ENCODE measurements at places on chromosomes 12 and 14.

GRCh38 chr14:103104654-103105452, 10.3 kb downstream of the EXOC3L4 start:
- no peak for DNase-seq

DNA sequence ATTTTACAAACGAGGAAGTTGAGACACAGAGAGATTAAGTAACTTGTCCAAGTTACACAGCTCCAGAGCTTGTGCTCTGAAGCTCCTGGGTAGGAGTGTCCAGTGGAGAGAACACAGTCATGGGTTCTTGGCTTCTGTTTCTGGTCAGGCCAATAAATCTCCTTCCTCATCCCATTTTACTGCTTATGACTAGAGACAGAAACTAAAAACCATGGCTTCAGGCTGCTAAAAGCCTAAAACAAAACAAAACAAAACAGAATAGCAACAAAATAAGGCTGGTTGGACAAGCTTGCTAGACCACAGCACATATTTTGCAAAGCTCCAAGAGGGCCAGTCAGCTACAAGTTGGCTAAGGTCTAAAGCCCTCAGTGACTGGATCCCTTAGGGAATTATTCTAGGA, 49.8 kb downstream of the PTGER2 start:
- no peak for DNase-seq

DNA sequence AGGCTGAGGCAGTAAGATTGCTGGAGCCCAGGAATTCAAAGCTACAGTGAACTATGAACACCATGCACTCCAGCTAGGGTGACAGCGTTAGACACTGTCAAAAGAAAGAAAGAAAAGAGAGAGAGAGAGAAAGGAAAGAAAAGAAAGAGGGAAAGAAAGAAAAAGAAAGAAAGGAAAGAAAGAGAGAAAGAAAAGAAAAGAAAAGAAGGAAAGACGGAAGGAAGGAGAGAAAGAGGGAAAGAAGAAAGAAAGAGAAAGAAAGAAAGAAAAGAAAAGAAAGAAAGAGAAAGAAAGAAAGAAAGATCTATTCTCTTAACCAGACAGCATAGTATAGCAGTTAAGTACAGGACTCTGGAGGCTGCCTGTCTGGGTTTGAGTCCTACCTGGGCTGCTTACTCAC, 21.9 kb upstream of the DENND5B start:
- no peak for DNase-seq

DNA sequence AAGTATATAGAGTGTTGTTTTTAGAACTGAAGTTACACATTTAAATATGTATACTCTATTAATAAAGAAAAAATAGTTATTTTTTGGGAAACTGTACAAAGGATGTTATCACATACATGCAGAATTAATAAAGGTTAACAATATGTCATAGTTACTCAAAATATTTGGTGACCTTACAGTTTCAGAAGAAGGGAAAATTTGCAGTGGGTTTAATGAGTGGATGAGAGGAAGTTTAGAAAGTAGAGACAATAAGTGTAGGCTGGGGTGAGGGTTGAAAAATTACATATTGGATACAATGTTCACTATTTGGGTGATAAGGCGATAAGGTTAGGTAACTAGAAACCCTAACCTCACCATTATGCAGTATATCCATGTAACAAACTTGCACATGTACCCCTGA, 13.5 kb downstream of the WNK1 start:
- DNase-seq = no peak

DNA sequence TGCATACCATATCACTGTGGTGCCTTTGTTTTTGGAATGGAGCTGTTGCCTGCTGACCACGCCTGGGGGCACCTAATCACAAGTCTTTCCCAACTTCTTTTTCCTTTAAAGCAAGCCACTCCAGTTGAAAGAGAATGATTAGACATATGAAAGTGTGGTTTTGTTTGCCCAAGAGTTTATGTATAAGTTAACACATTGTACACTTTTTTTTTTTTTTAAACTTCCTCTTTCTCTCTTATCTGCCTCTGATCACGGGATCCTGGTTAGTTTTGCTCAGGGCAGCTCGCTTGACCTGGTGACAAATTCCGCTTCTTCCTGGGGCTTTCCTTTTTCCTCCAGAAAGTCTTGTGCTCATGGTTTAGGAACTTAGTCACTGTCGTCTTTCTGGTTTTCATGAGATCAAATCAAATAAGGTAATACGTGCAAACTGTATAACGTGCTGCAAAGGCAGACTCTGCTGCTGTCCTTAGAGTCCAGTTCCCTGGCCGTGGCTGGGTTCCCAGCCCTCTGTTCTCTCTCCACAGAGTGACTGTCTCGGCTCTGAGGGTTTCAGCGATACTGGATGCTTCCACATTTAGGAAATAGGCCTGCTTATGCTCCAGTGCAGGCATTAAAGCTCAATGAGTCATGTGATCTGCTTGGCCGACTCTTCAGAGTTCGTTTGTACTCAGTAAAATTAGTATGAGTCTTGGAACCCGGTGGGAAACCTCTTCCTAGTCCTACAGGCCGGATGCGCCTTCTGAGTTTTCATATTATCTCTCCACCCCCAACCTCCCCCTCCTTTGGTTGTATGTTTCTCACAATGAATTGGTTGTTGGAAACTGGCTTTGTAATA, 15.2 kb downstream of the RASSF3 start:
- DNase-seq = no peak

- DNase-seq = no peak
Observed at GRCh38 chr14:58643366-58643765, 5.6 kb downstream of the DACT1 start.

DNA sequence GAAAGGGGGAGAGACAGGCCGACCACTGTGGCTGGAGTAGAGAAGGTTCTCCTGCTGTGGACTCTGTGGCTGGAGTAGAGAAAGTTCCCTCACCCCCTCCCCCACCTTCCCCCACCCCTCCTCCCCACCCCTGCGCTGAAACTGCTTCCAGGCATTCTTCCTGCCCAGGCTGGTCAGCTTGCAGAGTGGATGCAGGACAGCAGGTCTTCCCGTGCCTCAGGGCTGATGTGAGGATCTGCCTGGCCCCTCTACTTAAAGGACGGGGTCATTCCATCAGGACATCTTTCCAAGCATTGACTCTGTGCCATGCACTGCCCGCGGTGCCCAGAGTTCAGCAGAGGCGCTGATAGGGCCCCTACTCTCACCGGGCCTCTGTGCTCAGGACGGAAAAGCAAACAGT, 13.2 kb upstream of the RIMBP2 start:
- no peak for DNase-seq

GRCh38 chr12:84704856-84705255, 207.7 kb downstream of the SLC6A15 start:
- no peak for DNase-seq

DNA sequence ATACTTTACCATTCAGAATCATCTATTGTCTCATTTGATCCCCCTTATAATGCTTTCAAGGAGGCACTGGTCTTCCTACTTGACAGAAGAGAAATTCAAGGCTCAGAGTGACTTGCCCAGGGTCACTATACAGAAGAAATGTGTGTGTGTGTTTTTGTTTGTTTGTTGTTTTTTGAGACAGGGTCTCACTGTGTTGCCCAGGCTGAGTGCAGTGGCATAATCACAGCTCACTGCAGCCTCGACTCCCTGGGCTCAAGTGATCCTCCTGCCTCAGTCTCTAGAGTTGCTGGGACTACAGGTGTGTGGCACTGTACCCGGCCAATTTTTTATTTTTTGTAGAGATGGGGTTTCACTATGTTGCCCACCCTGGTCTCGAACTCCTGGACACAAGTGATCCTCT, 22.9 kb downstream of the IRF2BPL start:
- DNase-seq = no peak

DNA sequence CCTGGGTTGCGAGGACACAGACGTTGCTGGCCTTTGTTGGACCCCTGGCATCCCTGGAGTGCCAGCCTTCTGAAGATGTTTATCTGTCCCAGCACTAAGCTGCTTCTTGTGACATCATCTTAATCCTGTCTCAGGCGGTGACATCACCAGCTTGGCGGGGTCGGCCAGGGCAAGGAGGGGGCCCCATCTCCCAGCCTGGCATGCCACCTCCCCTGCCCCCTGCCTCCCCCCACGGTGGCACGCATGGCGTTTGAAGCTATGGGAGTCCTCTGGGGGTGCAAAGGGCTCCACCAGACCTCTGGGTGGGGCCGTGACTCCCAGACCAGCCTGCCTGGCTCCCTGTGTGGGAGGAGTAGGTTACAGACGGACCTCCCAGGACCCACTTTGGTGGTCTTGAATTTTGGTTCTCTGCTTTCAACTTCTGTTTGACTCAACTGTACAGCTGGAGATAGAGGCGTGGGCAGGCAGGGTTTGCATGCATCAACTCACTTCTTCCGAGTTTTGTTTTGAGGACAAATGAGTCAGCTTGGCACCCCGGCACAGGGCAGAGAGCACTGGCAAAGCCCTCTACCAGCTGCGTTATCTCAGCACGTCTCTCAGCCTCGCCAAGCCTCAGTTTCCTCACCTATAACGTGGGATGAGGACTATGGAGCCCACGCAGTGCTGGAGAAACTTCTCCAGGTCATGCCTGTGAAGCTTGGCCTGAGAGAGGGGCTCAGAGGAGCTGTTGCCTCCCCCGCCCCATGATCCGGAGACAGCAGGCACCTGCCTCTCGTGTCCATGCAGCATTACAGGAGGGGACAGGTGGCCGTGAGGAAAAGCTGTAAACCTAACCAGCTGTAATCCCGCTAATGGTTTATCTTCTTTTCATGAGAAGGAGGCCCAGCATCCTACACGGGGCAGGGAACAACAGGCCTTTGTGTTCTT, 38.8 kb upstream of the EML1 start:
- DNase-seq = no peak

DNA sequence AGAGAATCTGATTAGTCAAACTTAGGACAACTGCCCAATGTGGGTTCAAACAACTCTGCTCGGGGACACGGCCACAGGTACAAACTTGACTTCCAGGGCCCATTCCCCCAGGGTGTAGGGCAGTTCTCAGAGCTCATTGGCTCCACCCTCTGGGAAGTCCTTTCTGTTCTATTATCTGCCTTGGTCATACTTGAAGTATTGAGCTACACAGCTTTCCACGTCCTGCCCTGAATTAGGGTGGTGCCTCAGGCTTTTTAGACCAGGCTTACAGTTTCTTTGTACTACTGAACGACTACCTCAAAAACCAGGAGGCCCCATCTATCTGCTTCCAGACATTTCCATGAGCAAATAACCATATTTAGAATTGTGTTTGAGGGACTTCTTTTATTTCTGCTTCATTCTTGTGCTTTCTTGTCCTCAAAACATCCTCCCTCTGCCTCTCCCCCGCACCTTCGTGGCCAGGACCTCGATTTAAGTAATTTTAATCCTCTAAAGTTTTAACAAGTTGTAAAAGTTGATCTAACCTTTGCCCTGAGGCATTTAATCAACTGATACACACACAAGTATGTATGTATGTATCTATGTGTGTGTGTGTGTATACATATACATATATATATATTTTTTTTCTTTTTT, 281.7 kb upstream of the AMIGO2 start:
- DNase-seq = no peak

DNA sequence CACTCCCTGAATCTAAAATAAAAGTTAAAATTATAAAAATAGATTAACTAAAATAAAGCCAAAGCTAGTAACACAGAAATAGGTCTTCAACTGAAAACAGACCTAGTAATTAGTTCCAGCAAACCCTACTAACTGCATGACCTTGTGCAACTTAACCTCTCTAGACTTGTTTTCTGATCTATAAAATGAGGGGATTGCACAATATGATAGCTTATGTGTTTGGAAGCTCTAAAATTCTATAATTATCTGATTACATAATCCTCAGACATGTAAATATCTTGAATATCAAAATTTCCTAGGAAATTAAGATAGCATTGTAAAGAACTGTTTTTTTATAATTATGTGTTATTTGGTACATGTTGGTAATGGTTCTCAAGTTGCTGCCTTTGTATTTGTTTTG, 144.1 kb upstream of the GRIP1 start:
- no peak for DNase-seq

- DNase-seq = no peak
Observed at GRCh38 chr12:51773145-51773869, 75.2 kb downstream of the FIGNL2 start.

GRCh38 chr12:130839770-130840404, 837 bp upstream of the STX2 start:
- DNase-seq = no peak

DNA sequence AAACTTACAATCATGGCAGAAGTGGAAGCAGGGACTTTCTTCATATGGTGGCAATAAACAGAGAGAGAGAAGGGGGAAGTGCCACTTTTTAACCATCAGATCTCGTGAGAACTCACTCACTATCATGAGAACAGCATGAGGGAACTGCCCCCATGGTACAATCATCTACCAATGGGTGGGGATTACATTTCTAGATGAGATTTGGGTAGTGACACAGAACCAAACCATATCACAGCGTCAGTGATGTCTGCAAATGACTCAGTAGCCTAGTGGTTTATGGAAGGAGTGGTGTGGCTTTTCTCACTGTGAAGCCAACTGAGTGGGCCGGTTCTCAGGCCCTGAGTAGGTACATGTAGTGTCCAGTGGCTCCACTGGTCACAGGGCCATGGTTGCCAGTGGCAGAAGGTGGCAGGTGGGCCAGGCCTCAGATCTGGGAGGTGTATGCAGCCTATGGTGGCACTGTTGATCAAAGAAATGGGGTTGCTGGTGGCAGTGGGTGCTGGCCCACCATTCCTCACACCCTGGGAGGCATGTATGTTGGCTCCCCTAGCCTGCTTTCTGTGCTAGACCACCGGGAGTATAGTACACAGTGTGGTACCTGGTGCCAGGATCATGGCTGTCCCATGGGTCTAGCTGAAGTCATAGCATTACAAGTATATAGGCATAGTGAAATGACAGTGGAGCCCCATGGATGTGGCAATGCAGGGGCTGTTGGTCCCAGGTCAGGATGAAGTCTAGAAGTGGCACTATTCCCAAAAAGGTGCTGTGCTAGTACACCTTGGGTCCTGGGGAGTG, 191.9 kb downstream of the NUBPL start:
- DNase-seq = no peak

- DNase-seq = no peak
Observed at GRCh38 chr12:26014085-26014484, 55.6 kb downstream of the RASSF8 start.

DNA sequence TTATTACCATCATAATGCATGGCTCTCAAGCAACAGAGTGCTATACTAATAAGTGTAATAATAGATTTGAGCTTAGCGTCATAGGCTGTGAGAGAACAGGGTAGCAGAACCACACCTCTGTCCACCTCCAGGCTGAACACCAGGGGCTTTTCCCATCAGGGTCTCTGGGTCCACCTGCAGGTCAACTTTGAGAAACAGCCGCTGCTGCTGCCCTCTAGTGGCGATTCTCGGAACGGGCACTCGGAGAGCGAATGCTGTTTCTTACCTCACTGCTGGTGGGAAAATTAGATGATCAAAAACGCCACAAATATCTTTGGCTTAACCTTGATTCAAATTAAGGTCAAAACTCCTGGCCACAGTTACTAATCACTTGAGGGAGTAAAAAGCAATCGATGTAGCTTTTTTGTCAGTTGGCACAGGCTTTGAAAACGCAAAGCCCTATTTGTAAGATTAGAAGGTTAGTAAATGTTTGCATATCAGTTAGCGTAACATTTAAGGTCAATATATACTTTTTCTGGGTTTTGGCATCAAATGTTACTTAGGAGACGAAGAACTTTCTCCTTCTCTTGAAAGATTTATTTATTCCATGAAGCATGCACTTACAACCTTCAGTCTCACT, 127.9 kb upstream of the TMEM132D start:
- no peak for DNase-seq

- DNase-seq = no peak
Observed at GRCh38 chr14:72771561-72771960, 122.3 kb downstream of the DPF3 start.

- DNase-seq = no peak
Observed at GRCh38 chr12:56864318-56864717, 69.9 kb downstream of the SDR9C7 start.

- DNase-seq = no peak
Observed at GRCh38 chr14:104117341-104118005, 20.9 kb upstream of the KIF26A start.
